ENCODE measurements at places on chromosomes 7 and 10.

DNA sequence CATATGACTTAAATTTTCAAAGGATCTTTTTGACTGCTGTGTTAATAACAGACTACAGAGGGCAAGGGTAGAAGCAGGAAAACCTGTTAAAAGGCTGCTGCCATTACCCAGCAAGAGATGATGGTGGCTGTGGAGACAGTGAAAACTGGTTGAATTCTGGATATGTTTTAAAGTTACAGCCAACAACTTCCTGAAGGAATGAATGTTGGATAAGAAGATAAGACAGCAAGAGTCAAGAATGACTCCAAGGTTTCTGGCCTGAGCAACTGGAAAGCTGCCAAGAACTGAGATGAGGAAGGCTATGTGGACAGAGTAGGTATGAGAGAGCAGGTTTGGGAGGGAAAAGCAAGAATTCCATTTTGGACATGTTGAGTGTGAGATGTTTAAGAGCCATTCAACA lies 19.1 kb downstream of the CNOT4 start:
- no peak for DNase-seq

DNA sequence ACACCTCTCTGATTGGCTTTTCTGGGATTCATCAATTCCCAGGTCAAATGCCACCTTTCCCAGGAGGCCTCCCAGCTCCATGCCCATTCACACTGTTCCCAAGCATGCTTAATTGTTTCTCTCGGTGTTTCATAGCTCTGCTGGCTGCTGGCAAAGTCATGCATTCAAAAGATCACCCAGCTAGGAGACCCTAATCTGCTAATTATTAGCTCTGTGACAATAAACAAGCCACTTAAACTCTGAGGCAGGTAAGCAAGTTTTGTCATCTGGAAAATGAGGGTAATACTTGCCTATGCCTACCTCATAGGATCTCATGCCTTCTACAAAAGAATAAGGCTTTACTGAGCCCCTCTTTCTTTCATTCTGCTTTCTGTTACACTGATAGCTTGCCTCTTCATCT lies 828 bp upstream of the KEL start:
- no peak for DNase-seq

GRCh38 chr10:58859526-58859925 lies 316.9 kb upstream of the PHYHIPL start:
- DNase-seq, result no peak

- no peak for DNase-seq
Measured at GRCh38 chr7:10662982-10663884, 310.4 kb upstream of the PHF14 start.

- peak; percentile 83 for DNase-seq
Measured at GRCh38 chr7:4753598-4754432, 21.6 kb upstream of the AP5Z1 start.

DNA sequence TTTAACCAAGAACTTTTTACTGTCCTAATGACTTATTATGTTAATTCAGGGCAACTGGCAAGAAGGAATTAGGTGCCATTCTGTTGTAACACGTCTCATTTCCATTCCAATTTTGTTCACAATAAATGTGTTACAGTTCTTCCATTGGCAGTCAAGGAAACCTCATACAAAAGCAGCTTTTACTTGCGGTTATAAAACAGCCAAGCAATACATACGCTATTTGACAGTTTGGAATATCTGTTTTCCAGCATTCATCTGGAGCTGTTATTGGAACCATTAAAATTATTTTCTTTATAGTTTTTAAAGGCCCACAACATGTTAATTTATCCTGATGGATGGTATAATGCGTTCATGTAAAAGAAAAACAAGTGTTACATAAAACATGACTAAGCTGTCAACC lies 33.3 kb downstream of the MTERF1 start:
- no peak for DNase-seq

DNA sequence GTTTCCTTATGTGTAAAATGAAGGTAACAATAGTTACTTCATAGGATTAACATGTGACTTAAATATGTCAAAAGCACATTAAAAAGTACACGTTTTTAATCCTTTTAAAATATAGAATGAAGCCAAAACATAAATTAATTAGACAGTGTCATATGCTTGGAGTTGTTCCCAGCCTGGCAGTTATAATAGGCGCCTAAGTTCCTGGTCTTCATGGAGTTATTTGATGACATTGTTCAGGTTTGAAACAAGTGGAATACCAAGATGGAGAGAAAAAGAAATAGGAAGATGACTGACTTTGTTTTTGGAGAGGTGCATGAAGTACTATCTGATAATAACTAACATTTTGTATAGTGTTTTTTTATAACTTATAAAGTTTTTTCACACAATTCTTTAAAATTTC lies 67.3 kb downstream of the ZNRF2 start:
- no peak for DNase-seq

DNA sequence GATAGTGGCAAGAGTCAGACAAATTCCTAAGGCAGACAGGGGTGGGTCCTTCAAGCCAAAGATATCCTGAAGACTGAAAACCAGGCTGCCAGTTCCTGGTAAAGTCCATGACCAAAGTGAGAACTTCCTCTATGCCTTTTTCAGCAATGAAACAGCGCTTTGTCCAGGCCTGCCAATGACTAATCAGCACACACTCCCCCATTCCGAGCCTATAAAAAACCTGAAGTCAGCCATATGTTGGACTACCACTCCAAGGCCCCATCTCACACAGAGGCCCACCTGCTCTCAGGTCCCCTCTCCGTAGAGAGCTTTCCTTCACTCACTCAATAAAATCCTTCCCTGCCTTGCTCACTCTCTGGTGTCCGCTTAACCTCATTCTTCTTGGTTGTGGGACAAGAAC lies 402.2 kb downstream of the ANKRD7 start:
- no peak for DNase-seq

GRCh38 chr10:124386186-124387077 lies 32.3 kb downstream of the OAT start:
- no peak for DNase-seq

GRCh38 chr7:51685794-51686193 lies 369.2 kb upstream of the COBL start:
- DNase-seq, result no peak

GRCh38 chr7:18041191-18041590 lies 13.5 kb upstream of the PRPS1L1 start:
- no peak for DNase-seq

DNA sequence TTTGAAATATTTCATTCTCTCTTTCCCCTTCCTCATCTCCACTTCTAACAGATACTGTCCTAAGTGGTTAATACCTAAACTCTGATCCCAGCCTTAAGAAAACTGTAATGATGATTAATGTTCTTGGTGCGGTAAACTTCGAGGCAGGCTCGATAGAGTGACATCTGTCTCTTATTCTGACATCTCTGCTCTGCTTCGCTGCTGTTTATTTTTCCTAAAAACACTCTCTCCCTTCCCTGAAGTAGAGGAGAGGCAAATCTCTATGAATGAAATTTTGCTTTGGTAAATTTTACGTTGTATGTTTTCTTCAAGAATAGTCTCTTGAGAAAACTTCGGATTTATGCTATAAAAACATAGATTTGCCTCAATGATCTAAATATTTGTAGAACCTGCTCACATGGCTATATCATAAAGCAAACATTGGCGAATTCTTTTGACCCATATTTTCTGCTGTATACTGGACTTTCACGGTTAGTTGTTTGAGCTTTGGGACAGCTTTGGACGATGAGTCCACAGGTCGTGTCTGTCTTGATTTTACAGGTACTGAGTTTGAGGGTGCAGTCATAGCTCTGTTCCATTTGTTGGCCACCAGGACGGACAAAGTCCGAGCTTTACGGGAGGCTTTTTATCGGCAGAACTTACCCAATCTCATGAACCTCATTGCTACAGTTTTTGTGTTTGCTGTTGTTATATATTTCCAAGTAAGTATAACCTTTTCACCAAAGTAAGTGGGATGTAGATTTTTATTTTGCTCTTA lies 27.1 kb downstream of the SEC61A2 start:
- no peak for DNase-seq

DNA sequence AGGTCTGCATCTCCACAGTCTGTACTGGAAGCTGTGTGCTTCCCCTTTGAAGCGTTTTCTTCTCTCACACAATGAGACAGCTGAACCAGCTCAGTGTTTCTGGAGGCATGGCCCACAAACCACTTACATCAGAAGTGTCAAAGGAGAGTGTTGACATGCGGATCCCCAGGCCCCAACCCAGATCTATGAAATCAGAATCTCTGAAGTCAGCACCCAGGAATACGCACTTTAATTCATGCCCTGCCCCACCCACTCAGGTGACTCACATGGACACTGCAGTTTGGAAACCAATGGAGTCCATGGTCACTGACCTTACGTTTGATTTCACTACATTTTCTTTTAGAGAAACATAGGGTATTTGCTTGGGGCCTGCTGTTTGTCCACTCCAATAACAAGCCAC lies 19.0 kb downstream of the TLL2 start:
- no peak for DNase-seq

GRCh38 chr10:6141296-6142151 lies 52.7 kb downstream of the RBM17 start:
- DNase-seq, result no peak

- no peak for DNase-seq
Measured at GRCh38 chr10:25820874-25821273, 113.2 kb upstream of the MYO3A start.

DNA sequence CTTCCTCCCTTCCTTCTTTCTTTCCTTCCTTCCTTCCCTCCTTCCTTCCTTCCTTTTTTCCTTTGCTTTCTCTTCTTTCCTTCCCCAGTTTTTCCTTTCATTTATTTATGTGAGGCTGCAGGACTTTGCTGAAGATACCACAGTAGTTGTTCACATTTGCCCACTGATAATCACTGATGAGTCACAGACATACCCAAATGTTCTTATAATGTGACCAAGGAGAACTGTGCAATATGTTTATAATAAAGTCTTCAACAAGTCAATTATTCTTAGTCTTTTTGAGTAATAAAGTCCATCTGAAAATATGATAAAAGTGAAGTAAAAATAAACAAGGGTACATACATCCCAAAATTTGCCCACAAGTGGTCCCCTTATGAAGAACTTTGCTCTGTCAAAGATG lies 159.7 kb downstream of the GNAI1 start:
- no peak for DNase-seq

- DNase-seq, result no peak
Measured at GRCh38 chr10:28939281-28940157, 262.2 kb downstream of the BAMBI start.

DNA sequence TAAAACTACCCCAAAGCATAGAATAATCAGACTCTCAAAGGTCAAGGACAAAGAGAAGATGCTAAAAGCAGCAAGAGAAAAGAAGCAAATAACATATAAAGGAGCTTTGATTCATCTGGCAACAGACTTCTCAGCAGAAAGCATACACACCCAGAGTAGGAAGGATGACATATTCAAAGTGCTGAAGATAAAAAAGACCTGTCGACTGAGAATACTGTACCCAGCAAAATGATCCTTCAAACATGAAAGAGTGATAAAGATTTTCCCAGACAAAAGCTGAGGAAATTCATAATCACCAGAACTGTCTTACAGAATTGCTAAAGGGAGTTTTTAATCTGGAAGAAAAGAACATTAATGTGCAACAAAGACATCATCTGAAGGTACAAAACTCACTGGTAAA lies 14.9 kb downstream of the KCNK18 start:
- DNase-seq, result no peak

DNA sequence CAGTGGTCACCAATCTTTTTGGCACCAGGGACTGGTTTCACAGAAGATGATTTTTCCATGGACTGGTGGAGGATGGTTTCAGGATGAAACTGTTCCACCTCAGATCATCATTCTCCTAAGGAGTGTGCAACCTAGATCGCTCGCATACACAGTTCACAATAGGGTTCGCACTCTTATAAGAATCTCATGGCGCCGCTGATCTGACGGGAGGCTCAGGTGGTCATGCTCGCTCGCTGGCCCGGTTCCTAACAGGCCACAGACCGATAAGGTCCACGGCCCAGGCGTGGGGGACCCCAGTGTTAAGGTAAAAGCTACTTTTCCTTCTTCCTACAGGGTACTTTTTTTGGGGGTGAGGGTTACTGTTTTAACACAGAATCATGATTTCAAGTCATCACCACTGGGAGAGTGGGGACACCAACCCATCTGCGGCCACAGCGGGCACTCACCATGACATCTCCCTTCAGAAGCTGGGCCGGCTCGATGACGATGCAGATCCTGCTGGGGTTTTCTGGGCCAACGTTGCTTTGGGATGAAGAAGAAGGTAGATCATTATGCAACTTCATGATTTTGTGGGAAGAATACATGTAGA lies 170.5 kb downstream of the TNS3 start:
- no peak for DNase-seq

All from type B pancreatic cell (in vitro differentiated cells).